HL-60 (cell line): ENCODE measurements at places on chromosomes 12 and 14.

GRCh38 chr14:63966407-63966806, 113.6 kb downstream of the SYNE2 start:
- no peak for DNase-seq

DNA sequence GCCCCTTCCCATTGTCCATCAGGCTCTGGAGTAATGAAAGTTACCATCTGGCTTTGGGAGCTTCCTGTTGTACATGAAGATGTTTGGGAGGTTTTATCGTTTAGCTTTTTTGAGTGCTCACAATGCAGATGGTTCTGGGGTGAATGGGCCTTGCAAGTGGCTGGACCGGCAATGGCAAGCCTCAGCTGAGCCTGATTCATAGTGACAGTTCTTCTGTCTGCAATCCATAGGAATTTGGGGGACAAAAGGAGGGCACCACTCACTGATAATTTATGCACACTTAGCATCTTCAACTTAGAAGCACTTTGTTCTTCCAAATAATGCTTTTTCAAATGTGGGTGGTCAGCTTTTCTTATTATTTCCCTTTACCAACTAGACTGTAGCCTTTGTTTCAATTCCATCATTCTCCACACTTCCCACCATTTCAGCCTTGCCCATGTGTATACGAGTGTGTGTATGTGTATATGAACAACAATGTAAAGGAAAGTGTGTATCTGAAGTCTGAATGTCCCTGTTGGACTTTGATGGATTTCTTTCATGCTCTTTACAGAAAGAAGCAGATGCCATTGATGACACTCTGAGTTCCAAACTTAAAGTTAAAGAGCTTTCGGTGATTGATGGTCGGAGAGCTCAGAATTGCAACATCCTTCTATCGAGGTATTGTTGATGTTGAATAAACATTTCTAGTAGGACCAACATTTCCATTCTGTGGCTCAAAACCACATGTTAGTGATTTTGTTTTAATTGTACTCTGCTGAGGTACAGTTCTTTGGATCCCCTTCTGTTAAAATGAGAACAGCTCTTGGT, 125.5 kb downstream of the GPR135 start:
- no peak for DNase-seq

- DNase-seq: no peak
These were observed 359.0 kb downstream of the SEC23A start for GRCh38 chr14:38743966-38744584.

GRCh38 chr14:104770851-104771272, 17.9 kb downstream of the SIVA1 start:
- DNase-seq: no peak

DNA sequence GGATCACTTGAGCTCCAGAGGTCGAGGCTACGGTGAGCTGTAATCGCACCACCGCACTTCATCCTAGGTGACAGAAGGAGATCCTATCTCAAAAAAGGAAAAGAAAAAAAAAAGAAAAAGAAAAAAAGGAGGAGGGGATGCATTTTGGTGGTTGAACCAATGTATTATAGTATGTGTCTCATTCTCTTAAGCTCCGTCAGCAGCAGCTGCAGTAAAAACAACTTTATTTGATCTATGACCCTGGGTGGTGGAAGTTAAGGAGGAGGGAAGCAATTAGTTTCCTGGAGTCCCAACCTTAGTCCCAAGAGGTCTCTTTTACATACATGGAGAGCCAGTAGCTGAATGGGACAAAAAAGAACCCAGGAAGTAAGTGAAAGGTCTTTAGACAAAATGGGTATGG, 26.8 kb upstream of the APOF start:
- no peak for DNase-seq

DNA sequence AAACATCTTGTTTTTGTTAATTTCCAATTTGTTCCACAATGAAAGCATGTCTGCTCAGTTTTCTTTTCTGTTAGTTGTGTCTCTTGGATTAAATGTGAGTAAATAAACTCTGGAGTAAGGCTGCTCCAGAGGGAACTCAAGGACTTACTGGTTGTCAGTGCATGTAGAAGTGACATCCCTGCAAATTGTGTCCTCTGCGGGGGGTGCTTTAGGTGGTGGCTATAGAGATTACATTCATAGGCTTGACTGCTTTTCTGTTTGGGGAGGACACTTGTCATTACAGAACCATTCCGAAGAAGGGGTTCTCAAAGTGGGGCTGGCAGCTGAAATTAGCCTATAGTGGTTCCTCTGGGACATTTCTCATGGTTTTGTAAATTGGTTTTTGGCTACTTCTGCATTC, 8.8 kb downstream of the TMTC2 start:
- no peak for DNase-seq

DNA sequence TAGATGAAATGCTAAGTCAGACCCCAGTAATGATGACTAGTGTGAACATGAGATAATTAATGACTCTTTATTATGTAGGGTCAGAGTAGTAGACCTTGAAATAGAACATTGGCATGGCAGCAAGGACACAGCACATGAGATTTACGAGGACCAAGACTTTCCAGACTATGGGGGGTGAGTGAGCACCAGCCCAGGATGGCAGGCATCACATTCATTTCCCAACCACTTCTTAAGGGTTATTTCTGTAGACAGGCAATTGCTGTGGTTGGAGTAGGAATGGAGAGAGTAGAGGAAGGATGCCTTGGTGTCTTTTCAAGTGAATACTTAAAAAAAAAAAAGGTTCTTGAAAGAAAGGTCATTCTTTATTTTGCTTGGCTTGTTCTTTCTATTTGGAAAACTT, 189.4 kb upstream of the DYRK2 start:
- DNase-seq: no peak

DNA sequence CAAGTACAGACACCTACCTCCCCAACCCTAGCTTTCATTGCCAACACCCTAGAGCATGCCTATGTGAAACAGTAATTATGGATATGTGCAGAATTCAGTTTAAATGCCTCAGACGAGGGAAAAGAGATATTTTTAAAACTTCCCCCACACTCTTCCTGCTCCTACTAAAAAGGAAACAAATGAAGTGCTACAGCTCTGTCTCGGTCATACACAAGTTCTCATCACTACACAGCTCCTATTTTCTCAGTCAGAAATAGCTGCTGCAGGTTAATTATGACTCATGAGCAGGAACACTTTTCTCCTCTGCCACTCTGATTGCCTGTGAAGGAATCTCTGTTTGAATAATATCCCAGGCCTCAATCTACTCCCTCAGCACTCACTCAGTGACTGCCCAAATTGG, 703.6 kb upstream of the FLRT2 start:
- no peak for DNase-seq

GRCh38 chr12:104615048-104615561, 158.4 kb downstream of the CHST11 start:
- no peak for DNase-seq

GRCh38 chr14:69152181-69152901, 578 bp downstream of the DCAF5 start:
- DNase-seq: peak; percentile 6

DNA sequence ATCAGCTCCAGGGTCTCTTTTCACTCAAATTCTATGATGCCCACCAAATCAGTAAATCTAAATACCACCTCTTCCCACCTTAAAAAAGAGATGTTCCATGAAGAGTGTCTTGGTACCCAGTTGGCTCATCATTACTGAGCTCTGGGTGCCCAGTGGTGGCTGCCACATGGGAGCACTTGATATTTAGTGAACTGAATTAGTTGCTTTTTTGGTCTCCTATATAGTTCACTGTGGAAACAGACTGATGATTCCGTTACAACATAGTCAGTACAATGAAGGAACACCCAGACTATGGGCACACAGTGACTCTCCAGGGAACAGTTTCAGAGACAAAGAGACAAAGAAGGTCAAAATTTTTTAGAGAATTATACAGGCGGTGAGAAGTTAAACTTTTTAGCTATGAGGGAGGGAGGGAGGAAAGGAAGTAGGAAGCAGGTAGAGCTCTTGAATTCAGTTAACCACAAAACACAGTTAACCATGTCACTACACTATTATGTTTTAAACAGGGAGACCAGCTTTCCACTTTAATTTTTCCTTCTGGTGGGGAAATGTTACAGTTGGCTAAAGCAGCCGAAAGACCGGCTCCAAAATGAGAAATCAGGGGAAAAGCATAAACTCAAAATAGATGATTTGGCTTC, 14.6 kb upstream of the YY1 start:
- DNase-seq: no peak

DNA sequence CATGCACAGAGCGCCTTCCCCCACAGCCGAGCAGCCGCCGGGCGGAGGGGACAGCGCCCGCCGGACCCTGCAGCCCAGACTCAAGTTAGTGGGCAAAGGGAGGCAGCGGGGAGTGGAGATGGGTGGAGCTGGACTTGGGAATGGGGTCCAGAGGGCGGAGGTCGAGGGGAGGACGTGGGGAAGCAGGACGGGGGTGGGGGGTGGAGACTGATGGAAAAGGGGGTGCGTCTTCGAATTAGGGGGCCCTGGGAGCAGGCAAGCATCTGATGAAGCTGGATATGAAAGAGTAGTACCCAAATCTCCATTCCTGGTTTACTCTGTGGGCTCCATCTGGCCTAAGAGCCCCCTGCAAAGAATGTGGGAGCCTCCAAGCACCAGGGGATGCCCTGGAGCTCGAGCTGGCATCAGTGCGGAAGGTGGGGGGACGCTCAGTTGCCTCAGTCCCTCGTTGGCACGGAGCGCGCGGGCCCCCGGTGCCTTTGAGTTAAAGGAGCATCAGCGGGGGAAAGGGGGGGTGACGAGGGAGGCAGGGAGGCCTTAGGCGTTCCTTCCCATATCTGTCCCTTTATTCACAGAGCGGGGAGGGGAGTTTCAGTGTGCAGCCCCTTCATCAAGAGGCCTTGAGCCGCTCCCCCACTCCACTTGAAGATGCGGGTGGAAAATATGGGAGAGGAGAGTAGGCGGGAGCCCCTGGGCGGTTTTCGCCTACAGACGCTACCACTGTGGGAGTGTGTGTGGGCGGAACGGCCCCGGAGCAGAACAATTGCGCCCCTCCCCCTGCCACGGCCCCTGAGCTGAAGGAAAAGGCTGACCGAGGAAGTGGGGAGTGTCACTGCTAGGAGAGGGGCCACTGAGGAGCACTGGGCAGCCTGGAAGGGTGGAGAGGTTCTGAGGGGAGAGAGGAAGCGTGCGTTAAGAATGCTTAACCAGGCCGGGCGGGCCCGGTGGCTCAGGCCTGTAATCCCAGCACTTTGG, 644 bp downstream of the NAB2 start:
- DNase-seq: peak; percentile 71

DNA sequence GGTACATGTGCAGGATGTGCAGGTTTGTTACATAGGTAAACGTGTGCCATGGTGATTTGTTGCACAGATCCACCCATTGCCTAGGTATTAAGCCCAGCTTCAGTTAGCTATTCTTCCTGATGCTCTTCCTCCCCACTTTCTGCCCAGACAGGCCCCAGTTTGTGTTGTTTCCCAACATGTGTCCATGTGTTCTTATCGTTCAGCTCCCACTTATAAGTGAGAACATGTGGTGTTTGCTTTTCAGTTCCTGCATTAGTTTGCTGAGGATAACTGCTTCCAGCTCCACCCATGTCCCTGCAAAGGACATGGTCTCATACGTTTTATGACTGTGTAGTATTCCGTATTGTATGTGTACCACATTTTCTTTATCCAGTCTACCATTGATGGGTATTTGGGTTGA, 251.7 kb upstream of the NOVA1 start:
- DNase-seq: no peak

DNA sequence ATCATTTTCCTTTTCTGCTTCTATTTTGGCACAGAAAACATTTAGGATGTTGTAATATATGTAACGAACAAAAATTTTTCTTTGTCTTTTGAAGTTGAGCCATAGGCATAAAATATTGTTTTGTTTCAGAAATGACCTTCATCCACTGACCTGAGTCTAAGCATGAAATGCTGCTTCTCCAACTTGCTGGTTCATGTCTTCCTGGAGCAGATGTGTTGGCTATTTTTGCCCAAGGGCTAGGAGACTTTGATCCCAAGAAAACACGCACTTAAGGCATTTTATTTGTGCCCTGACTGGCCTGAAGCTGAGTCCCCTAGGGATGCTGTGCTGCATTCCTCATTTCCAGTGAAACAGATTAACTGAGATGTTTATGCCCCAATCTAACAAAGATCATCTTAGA, 27.2 kb upstream of the ALG10B start:
- no peak for DNase-seq

DNA sequence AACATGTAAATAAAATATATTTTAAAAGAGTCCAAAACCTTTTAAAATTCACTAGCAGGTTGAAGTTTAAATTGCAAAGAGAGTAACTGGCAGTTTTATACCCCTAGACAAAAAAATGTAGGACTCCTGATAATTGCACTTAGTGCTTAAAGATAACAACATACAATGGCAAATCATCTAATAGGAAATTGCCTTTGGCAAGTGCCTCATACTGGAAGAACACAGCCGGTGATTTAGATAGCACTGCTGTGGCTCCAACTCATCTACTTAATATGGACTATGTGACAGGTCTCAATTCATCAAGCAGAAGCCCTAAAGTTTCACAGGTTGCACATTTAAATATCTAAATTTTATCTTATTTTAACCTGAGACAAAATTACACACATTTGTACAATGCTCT, 13.4 kb downstream of the C12orf50 start:
- DNase-seq: no peak

DNA sequence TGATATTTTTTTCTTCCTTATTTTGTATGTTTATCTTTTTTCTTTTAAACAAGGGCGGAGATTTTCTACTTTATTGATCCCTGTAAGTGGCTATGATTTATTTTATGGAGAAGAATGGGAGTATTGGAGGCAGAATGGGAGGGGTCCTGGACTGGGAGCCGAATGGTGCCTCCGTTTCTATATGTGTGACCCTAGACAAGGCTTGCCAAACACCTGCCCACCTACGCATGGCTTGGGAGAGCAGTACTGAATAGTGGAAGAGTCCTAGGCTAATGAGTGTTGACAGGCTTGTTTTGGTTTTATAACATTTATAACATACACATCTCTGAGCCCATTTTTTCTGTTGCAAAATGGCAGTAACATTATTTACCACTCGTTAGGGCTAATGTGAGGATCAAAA, 29.0 kb downstream of the STK38L start:
- no peak for DNase-seq

DNA sequence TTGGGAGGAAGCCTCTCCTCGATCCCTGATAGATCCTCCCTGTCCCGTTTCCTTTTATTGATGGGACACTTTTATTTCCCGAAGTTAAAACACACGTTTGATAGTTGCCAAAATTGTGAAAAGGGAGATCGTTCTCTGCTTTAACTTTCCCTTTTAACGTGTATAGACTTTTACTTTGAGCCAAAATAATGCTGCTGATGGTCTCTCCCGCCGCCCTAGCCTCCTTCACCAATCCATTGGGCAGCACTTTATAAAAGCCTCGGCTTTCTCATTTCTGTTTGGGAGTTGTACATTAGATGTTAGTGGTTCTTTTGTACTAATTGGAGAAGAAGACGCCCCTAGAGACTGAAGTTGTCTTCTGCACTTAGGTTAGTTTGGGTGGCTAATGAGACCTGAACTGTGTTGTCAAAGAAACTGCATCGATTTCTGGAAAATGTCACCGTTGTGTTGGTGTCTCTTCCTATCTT, 1.4 kb downstream of the TMTC2 start:
- DNase-seq: no peak

- no peak for DNase-seq
These were observed 68.9 kb downstream of the CMKLR1 start for GRCh38 chr12:108270035-108270848.

- no peak for DNase-seq
These were observed 17.5 kb downstream of the PNMA1 start for GRCh38 chr14:73696466-73697400.

- DNase-seq: no peak
These were observed 17.7 kb upstream of the NRXN3 start for GRCh38 chr14:78152201-78153063.

GRCh38 chr12:49932533-49933130, 17.9 kb upstream of the AQP2 start:
- no peak for DNase-seq

- DNase-seq: no peak
These were observed 184.9 kb upstream of the SSTR1 start for GRCh38 chr14:38022775-38023174.
